ENCODE measurements at places on chromosomes 12 and 14. TPM values are rescaled to one million over a fixed set of nuclear protein-coding genes. Genes with fewer than 3 reads are reported as not detected.

- DNase-seq, result no peak
Measured at GRCh38 chr14:90132821-90133570, 71.2 kb downstream of the KCNK13 start.

DNA sequence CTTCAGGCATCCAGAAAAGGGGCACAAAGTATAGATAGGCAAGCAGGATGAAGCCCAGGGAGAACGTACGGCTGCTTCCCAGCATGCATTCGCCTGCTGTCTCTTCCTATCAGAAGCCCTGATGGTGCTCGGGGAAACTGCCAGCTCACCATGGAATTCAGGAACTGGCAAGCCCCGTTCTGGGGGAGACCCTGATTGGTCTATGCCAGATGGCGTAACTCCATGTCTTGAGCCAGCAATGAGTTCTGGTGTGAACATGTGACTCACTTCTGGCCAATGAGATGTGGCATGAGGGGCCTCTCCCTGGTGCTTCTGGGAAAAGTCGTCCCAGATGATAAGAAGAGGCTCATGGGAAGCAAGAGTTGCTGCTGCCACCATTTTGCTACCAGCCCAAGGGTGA is 270.8 kb downstream of the BCL11B start:
- DNase-seq, result no peak

GRCh38 chr14:76497550-76498462 is 121.9 kb downstream of the ESRRB start:
- DNase-seq, result no peak

- DNase-seq, result no peak
Measured at GRCh38 chr12:10214136-10214894, 1.6 kb downstream of the GABARAPL1 start.

- peak; percentile 91 for DNase-seq
Measured at GRCh38 chr14:24365600-24366412, 2.2 kb upstream of the NFATC4 start.

The BMP4 gene
- total RNA-seq, result 23.2 TPM

Measured in stomach (tissue), 19 donors.